ENCODE measurements at places on chromosomes 6 and 20.

DNA sequence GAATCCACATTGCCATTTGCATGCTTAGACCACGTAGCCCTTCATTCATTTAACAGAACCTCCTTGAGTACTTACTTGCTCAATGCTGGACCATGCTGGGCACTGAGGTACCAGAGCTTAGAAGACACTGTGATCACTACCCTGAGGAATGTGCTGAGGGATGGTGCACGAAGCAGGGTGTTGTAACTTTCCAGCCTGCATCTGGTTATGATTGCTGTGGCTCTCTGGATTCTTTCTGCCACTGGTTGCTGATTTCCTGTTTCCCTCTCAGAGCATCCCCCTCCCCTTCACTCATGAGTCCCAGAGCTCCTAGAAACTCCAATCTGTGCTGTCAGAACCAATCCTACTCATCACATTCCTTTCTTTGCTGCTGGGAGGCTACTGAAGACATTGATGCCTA, 537.4 kb downstream of the PTPRT start:
- DNase-seq = no peak

- no peak for DNase-seq
Observed at GRCh38 chr6:119446609-119447008, 97.0 kb upstream of the MAN1A1 start.

- no peak for DNase-seq
Observed at GRCh38 chr6:80767808-80768207, 661.3 kb downstream of the BCKDHB start.

- DNase-seq = peak; percentile 70
Observed at GRCh38 chr6:118810420-118811027, 83.4 kb upstream of the ASF1A start.

DNA sequence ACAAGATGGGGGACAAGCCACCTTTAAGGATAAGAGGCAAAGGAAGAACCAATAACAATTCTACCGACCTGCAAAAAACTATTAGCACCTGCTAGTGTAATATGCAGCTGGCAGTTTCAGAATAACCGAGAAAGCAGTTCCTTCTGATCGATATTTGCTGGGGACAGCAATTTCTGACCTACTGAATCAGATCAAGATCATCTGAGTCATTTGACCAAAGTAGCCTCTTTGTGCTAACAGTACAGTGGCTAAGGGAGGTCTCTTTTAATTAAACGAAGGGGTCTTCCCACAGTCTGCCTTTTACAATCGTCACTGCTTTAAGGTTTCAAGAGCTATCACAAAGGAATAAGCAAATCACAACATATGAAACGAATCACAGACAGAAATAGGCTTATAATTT, 318.9 kb downstream of the BTBD9 start:
- DNase-seq = no peak

- no peak for DNase-seq
Observed at GRCh38 chr6:150025201-150025917, at the start of gene RAET1L. Gene RAET1L, minus strand, starts transcription at chr6:150025532. Its CDS starts 61 bp downstream, at chr6:150025471.

DNA sequence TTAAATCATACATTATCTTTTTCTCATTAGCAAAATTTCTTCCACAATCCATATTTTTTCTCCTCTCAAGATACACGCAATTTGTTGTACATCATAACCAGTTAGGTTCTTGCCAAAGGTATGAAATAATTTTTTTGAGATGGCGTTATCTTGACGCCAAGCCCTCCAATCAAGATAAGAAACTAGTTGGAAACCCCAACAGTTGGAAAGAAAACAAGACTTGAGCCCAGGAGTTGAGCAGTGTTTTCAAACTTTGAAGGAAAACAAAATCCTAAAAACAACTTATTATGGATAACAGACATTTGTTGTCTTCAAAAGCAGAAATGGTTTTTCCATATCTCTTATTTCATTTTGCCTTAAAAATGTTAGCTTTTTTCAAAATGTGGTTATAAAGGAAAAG, 184.8 kb downstream of the SLC24A3 start:
- no peak for DNase-seq

GRCh38 chr20:19913349-19913748, 103.8 kb upstream of the NAA20 start:
- DNase-seq = no peak

DNA sequence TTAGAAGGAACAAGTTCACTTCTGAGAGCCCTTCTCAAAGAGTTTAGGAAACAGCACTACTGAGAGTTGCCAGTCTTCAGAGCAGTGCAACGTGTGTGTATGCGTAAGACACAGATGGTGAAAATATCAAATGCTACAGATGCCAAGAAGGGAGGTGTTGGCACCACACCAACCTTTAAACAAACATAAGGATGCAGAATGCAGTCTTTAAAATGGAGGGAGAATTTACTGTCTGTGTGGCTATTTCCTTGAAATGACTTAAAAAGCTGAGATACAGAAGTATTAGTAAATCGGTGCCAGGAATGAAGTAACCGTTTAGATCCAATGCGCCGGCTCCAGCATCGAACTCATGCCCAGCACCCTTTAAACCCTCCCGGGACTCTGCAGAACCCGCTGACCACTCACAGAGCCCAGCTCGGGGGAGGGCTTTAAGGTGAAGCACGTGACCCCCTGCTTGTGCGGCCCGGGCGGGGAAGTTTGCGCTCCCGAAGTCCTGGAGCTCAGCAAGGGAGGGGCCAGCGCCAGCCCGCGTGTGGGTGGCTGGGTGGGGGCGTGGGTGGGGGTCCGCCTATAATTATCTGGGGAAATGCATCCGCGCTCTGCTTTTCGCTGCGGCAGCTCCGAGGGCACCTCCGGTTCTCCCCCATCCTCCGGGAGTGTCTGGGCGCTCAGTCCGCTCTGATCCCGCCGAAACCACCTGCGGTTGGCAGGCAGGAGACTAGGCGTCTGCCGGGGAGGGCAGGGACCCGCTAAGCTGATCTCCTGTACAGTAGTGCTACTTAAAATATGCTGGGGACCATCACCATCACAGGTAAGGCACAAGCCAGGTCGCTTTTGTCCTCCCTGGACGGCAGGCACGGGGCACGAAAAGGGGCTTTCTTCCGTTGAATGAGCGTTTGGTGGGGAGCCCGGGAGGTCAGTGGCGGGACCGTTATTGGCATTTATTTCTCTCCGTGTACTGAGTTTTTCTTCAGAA, 66.0 kb downstream of the ZBTB2 start:
- no peak for DNase-seq

DNA sequence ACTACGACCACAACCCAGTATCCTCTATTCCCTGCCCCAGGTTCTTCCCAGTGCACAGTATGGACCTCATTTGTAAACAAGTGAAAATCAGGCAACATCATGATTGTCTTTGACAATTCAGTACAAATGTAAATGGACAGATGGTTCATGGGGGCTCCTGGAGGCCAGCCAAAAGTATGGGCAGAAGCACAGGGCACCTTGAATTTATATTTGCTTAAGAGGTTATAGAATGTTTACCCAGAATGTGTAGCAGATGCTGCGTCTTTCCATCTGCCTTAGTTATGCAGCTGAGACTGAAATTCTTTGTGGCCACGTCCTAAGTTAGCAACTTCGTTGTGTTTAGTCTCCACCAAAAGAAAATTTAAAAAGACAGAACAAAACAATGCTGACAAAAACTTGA, 559.6 kb upstream of the NRSN1 start:
- no peak for DNase-seq

DNA sequence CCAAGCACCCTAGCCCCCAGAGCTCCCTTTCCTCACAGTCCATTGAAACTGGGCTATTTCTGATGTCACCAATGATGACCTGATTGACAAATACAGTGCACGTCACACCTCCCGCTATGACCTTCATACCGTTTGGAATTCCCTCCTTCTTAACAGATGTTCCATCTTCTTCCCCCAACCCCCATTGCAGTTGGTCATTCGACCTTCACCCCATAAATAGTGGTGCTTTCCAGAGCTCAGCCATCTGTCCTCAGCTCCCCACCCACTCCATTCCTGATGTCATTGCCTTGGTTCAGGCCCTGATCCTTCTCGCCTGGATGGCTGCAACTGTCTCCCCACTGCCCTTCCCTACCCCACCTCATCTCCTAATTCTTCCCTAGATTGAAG, 198.5 kb downstream of the SOD2 start:
- no peak for DNase-seq

DNA sequence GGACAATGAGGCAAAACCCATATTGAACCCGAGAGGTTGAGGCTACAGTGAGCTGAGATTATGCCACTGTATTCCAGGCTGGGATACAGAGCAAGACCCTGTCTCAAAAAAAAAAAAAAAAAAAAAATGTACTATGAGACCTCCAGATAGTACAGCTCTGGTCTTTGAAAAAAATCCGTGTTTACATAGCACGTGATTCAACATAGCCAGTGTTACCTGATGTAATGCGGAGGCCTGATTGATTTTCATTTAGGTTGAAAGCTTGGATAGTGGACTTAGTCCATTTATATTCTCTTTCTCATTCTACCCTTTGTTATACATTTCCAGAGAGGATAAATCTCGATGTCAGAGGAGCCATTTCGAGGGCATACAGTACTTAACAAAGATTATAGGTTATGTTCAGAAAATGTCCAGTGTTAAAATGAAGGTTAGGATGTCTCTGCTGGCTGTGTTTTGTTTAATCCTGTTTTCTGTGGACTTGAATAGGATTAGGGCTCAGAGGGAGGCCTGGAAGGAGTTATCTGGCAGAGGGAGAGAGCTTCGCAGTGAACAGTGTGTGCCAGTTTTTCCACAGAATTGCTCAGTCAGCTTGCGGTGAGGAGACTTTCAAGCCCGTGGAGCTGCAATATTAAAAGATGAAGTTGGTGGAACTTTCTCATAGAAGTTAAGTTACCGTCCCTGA, 33.9 kb upstream of the BCLAF1 start:
- DNase-seq = no peak

GRCh38 chr20:11917663-11918062, at the start of gene BTBD3:
Gene BTBD3, plus strand, starts transcription at chr20:11917893. Its CDS starts 383 bp downstream, at chr20:11918276.
- no peak for DNase-seq

GRCh38 chr6:103153016-103153415, 1706.7 kb downstream of the HACE1 start:
- no peak for DNase-seq

DNA sequence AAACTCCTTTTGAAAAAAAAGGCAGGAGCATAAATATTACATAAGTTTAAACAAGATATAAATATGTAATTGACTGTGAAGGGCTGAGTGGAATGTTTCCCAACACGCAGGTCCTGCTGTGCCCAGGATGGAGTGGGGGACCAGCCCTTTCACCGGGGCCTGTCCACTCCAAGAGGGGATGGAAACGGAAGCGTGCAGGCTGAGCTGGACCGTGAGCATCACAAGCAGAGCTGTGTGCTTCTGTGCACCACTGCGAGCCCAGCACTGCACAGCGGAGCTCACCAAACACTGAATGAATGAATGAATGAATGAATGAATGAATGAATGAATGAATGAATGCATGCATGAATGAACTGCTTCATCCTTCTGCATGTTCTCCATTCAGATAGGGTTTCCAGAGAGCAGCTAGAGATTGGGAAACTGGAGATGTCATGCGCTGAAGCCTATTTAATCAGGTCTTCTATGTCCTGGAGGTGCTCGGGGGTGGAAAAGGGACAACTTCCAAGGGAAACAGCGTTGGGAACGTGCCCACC, 157.7 kb downstream of the ANKRD60 start:
- no peak for DNase-seq

DNA sequence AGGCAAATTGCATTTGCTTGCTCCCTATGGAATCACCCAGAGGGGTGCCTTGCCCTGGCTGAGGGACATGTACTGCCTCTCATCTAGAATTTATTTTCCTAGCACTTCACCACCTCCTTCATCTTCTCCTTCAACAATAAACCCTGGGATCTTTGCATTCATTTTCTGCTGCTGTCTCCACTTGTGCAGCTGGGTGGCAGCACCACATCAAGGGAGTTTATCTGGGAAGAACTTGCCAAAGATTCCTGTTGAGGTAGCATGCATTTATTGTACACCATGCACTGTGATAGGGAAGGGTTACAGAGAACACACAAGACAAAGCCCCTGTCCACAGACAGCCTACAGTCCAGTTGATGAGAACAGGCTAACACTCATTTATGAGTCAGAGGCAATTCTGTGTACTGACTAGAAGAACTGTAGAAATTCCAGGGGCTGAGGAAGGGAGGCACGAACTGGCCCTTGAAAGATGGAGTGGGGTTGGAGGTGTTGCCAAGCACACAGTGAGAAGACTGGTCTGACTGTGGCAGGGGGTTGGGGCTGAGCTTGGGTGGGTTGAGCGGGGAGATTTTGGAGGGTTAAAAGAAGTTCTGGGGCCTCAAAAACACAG, 17.5 kb downstream of the C20orf173 start:
- no peak for DNase-seq

- DNase-seq = no peak
Observed at GRCh38 chr6:156647140-156647784, 129.9 kb upstream of the ARID1B start.

- no peak for DNase-seq
Observed at GRCh38 chr6:41093729-41094128, 21.0 kb downstream of the NFYA start.

GRCh38 chr20:10857352-10858070, 183.7 kb upstream of the JAG1 start:
- DNase-seq = no peak

DNA sequence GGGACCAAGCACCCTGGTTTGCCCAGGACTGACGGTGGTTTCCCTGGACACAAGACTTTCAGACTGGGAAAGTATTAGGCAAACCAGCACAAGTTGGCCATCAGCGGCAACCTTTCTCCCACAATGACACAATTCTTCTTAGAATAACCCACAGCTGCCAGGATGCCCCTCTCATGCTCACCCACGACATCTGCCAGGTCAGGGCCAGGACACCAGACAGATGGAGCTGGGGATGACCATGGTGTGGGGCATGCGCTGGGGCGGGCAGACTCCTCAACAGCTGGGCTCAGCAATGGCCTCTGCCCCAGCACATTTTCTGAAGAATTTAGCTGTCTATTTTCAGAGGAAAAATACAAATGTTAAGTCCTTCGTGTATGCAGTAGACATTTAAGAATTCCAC, 226.4 kb downstream of the FNDC1 start:
- no peak for DNase-seq

GRCh38 chr6:167479901-167480648, 155.2 kb downstream of the TTLL2 start:
- no peak for DNase-seq

- no peak for DNase-seq
Observed at GRCh38 chr6:906920-907319, 214.0 kb upstream of the EXOC2 start.

Measured in stimulated activated naive CD4-positive, alpha-beta T cell (primary cell).